H9 (cell line): ENCODE measurements at places on chromosomes 2 and 18.

GRCh38 chr2:207558079-207558491 lies 28.3 kb downstream of the CREB1 start:
- DNase-seq: no peak

DNA sequence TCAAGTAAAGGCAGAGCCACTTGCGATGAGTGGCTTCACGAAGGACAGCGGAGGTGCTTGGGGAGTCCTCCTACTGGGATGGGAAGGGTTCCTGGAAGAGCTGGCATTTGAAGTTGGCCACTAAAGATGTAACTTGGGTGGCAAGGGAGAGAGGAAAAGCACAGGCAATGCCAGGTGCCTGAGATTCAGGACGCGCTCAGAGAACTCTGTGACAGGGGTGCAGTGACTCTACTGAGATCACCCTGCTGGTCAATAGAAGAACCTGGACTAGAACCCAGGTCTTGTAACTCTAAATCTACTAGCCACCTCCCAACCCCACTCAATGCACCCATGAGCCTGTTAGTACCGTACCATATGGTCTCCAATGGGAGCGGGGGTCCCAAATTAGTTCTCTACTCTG lies 5.4 kb upstream of the GRHL1 start:
- no peak for DNase-seq

DNA sequence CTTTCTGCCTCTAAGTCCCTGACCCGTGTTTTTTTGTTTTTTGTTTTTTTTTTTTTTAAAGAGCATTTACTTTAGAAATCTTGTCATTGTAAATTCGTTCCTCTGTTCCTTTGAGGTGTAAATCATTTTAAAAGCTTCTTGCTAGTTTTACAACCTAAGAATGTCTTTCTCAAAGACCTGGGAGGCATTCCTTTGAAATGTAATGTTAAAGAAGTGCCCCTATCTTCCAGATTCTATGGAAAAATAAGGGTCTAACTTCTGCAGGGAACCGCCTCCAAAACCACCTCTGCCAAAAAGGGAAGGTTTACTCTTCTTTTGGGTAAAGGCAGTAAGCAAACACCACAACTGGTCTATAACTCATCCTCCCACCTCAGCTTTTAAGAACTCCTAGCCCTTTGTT lies 259.6 kb upstream of the ZNF804A start:
- no peak for DNase-seq

DNA sequence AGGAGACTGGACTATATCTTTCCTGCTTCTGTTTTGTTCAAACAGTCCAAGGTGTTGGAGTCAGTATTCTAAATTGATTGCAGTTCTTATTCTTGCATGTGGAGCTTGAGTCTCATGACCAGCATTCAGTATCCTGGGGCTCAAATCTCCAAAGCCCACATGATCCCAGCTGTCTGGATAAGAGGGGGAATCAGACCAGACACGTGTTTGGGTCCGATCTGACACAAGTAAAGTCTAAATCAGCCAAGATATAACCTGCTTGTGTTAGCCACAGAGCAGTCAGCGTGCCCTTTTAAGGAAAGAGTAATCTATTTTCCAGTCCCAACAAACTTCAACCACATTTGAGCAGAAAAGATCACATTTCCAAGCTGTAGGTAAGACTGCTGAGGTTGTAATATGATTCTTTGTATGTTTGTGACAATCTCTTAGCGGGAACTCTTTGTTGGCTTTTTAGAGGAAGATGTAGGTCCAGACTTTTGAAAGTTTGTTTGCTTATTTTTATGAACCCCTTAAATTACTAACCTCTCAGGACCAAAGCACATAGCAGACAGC lies 334.6 kb downstream of the SLC4A3 start:
- no peak for DNase-seq
